ENCODE measurements at places on chromosomes 6 and 20. TPM values are rescaled to one million over a fixed set of nuclear protein-coding genes. Genes with fewer than 3 reads are reported as not detected.

FAM83B gene
- polyA plus RNA-seq = 1.7 TPM

ZNF343 gene
- polyA plus RNA-seq = 3.7 TPM

CAGE1 gene
- not detected for polyA plus RNA-seq

SPATS1 gene
- not detected for polyA plus RNA-seq

C6orf163 gene
- polyA plus RNA-seq = 1.6 TPM

PLN gene
- polyA plus RNA-seq = 22.4 TPM

KIAA1755 gene
- 3.3 TPM for polyA plus RNA-seq

MUCL3 gene
- 83.3 TPM for polyA plus RNA-seq

MCM9 gene
- polyA plus RNA-seq = 4.1 TPM

EFCAB8 gene
- not detected for polyA plus RNA-seq

ID1 gene
- 168 TPM for polyA plus RNA-seq

HCRTR2 gene
- not detected for polyA plus RNA-seq

SLC22A3 gene
- 8.8 TPM for polyA plus RNA-seq

CUL9 gene
- 35.7 TPM for polyA plus RNA-seq

EGFL8 gene
- polyA plus RNA-seq = 30.3 TPM

KCNB1 gene
- polyA plus RNA-seq = 0.12 TPM

PKHD1 gene
- polyA plus RNA-seq = 0.19 TPM

PRRT1 gene
- polyA plus RNA-seq = 3.4 TPM

MYB gene
- 1.6 TPM for polyA plus RNA-seq

C4B gene
- 42.8 TPM for polyA plus RNA-seq

TLDC2 gene
- 0.13 TPM for polyA plus RNA-seq

CEP43 gene
- polyA plus RNA-seq = 9.0 TPM

SMLR1 gene
- polyA plus RNA-seq = not detected

PI16 gene
- 1.5 TPM for polyA plus RNA-seq

B3GAT2 gene
- 0.15 TPM for polyA plus RNA-seq

TMEM244 gene
- polyA plus RNA-seq = not detected

LEMD2 gene
- 22.0 TPM for polyA plus RNA-seq

GMDS gene
- polyA plus RNA-seq = 92.3 TPM

DSTN gene
- 464 TPM for polyA plus RNA-seq

Data from stomach (tissue), 19 donors.